Stimulated activated CD8-positive, alpha-beta memory T cell treated with anti-CD3 and anti-CD28 coated beads, Interleukin-7, amount 100 ng/mL, for 48 hours (primary cell): ENCODE measurements at places on chromosomes 11 and 22.

- DNase-seq, result no peak
Measured at GRCh38 chr11:30914143-30914762, 328.1 kb upstream of the MPPED2 start.

- DNase-seq, result no peak
Measured at GRCh38 chr11:130409594-130410388, 18.6 kb downstream of the ADAMTS8 start.

- no peak for DNase-seq
Measured at GRCh38 chr11:122341477-122341876, 225.5 kb upstream of the BLID start.

- DNase-seq, result no peak
Measured at GRCh38 chr11:106482917-106483785, 405.7 kb downstream of the AASDHPPT start.

DNA sequence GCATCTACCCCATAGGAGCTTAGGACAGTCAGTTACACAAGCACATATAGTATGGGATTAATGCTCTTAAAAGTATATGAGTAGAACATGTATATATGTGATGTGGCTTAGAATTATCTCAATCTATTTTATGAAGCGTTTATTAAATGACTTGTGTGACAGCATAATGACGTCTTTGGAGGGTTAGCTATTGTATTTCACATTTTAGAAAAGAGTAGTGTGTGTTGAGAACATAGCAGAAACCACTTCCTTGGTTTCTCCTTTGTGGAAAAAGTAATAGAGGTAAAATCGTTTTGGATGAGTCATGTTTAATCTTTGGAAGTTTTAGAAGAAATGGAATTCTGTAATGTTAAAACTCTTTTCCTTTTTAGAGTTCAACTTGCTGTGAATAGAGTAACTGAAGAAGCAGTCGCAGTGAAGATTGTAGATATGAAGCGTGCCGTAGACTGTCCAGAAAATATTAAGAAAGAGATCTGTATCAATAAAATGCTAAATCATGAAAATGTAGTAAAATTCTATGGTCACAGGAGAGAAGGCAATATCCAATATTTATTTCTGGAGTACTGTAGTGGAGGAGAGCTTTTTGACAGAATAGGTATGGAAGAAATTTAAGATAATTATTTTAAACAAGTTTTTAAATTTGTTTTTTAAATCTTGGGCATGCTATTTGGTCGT is 2.4 kb downstream of the CHEK1 start:
- no peak for DNase-seq

DNA sequence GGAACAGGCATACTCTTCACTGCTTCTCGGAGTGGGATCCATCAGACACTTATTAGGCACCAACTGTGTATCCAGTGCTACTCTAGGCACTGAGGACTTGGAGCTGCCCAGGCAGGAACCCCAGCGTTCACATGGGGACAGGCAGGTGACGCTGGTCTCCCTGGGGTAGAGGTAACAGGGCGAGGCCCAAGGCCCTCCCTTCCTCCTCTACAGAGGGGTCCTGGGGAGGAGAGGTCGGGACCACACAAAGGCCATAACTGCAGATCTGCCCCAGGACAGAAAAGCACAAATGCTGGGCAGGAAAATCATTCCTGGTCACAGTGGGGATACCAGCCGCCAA is 262.2 kb downstream of the BRD1 start:
- DNase-seq, result no peak

- no peak for DNase-seq
Measured at GRCh38 chr11:27237643-27238042, 125.4 kb downstream of the CCDC34 start.

DNA sequence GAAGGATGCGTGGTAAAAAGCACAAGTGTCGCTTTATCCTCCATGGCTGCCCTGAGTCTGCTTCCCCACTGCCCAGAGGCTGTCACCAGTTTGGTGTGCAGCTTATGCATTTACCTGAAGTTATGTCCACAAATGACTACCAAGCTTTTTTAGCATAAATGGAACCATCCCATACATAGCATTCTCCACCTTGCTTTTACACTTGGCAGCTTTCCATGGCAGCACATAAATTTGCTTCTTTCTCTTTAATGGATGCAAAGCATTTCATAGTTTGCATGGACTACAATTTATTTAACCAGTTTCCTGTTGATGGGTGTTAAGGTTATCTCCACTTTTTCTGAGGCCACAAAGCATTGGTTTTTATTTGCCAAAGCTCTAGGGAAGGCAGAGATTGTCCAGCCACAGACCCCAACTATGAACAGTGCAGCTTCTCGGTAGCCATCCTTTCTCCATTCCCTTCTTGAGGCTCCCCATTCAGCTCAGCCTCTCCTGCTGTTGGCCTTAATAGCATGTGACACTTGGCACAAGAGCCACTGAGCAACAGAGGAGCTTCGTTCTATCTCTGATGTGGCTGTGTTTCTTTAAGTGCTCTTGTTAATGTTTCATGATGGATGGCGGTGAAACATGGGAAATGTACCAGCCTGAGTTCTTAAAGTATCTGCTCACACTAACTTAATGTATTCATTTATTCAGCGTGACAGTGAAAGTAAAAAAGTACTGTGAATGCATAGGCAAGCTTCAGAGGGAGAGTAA is 59.8 kb upstream of the NAV2 start:
- DNase-seq, result no peak

GRCh38 chr11:2169626-2170570 is 1.7 kb downstream of the TH start:
- DNase-seq, result no peak

- no peak for DNase-seq
Measured at GRCh38 chr22:29670626-29671025, 49.2 kb upstream of the CABP7 start.

GRCh38 chr11:122235615-122236014 is 119.6 kb upstream of the BLID start:
- no peak for DNase-seq

GRCh38 chr11:1082346-1082727 is 7.7 kb downstream of the MUC2 start:
- no peak for DNase-seq

- no peak for DNase-seq
Measured at GRCh38 chr11:11157185-11157584, 195.9 kb downstream of the CSNK2A3 start.
